ENCODE measurements at places on chromosomes 6 and 20.

DNA sequence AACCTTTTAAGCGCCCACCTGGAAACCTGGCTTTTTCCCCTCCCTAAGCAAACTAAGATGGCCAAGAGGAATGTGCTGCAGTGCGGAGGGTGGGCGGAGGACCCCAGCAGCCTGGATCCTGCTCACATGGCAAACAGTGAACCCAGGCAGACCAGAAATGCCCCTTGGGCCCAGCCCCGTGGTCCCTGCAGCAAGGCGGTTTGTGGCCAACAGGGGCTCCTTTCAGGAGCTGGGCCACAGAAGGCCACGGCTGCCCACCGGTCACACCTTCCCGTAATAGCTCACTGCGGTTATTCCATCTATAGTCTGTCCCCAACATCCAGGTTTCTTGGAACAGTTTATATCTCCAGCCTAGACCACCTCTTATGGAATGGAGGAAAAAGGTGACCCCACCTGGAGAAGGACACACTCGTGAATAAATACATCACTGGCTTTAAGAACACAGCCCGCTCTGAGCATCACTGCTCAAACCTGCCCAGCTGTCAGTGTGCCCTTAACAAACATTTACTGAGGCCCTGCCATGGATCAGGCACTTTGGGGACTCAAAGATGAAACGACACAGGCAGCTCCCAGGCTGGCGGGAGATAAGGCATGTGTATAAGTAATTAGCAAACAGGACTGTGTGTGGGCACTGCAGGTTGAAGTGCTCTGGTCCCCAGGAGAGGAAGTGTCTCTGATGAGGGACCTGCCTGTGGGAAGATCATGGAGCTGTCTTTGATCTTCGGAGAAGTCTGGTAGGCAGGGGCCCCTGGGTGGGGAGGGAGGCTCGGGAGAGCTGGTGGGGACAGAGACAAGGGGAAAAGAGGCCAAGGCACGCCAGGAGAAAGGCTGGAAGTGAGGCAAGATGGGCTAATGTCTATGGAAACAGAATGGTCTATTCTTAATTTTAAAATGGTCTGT is 3.2 kb upstream of the TUBB1 start:
- no peak for DNase-seq

DNA sequence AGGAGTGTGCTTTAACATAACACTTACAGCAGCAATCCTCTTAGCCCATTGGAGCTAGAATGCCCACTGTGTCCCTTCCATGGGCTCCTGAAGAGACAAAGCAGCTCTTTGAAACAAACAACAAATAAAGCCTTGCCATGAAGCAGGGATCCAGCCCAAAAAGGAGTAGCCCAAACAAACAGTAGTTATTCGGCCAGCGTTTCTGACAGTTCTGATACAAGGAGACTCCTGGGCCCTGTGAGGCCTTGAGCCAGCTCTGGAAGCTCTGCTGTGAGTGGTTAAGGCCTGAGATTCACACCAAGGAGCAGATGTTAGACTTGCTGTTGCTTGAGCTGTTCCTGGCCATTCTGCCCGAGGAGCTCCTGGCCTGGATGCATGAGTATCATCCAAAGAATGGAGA is 16.9 kb upstream of the ZSCAN16 start:
- DNase-seq = no peak

DNA sequence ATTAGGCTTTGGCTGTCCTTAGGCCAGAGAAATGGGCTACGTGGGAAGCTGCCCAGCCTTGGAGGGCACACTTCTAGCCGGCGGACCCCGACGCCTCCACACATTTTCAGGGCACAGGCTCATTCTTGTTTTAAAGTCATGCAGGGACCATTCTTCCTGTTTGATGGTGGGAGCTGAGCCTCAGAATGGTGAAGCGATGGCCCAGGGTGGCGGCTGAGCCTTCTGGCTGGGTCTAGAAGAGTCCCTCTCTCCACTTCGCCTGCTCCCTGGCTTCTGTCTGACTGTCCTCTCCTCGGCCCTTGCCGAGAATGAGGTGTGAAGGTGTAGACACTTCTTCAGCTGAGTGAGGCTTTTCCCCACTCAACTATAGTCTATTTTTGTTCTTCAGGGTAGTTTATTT is 114.4 kb downstream of the SULF2 start:
- DNase-seq = no peak

- DNase-seq = no peak
Observed at GRCh38 chr6:6663421-6664135, 75.1 kb downstream of the LY86 start.

GRCh38 chr6:4553387-4553786 is 222.8 kb upstream of the CDYL start:
- DNase-seq = no peak

DNA sequence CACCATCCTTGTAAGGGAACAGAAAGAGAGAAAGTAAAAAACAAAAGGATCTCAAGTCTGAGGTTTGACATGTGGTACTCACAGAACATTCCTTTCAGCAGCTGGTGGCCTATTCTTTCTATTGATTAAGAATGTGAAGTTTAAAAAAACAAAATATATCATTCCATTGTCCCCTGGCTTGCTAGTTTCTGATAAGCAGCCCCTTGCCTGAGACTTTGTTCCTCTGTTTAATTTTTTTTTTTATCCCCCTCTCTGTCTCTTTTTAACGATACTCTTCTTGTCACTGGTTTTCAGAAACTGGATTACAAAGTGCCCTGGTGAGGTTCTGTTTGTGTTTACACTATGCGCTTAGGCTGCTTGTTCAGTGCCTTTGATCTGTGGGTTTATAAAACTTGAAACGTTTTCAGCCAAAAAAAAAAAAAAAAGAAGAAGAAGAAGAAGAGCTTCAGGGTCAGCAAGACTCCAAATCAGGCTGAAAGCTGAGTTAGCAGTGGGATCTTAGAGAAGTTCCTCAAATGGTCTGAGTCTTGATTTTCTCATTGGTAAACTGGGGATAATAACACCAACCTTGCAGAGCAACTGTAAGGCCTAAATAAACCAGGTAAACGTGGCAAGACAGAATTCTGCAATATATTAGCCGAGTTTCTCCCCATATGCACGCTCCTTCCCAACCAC is 45.1 kb upstream of the SLC22A23 start:
- no peak for DNase-seq

DNA sequence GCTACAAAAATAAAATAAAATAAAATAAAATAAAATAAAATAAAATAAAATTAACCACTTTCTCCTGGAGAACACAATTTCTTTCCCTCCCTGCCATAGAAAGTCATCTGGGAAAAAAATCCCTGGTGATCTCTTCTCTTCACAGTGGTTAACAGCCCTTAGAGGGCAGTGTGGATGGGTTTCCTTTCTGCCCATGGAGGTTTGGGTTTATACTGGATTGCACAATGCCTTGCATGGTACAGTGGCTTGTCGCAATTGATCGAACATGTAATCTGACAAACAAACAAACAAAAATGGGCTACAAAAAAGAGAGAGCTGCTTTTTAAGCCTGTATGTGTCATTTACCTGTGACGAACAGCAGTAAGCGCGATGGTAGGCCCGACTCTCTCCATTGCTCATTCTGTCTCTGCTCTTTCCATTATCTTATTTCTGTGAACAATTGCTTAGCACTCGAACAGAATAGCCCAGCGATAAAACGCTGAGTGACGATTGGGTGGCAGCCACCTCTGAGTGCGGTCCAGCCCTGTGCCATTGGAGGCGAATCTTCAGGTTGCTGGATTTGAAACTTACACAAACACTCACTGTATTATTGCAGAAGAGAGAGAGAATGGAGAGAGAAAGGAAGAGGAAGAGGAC is 166.1 kb downstream of the CD83 start:
- no peak for DNase-seq

- DNase-seq = no peak
Observed at GRCh38 chr20:29689411-29690225, 1567.8 kb upstream of the DEFB115 start.

- no peak for DNase-seq
Observed at GRCh38 chr6:1312473-1313367, 822 bp downstream of the FOXQ1 start.

GRCh38 chr6:113691260-113691656 is 165.9 kb upstream of the MARCKS start:
- no peak for DNase-seq

DNA sequence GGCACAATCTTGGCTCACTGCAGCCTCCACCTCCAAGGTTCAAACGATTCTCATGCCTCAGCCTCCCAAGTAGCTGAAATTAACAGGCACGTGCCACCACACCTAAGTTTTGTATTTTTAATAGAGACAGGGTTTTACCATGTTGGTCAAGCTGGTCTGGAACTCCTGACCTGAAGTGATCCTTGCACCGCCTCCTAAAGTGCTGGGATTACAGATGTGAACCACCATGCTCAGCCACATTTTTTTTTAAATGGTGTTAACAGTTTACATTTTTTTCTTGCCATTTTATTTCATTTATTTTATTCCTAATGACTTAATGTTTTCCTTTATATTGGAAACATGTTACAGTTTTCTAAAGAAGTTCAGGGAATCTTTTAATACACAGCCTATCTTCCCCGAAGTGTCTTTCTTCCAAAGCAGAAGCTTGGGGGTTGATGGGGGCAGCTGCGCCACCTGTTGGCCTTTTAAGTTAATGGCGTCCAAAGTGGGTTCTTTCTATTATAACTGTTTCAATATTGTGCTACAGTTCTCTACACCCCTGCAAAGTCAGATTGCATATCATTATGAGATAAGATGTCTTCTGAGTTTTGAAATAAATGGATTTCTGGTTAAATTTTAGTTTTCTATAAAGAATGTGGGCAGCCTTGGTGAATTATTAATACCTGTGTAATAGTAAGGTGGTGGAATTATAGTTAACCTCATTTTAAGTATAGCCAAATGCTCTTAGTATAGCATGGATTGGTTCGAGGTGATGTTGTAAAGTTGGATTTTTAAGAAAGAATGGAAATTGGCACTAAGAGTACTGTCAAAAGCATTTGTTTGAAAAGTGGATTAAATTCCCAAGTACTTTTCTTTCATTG is 42.0 kb upstream of the PLCG1 start:
- no peak for DNase-seq

DNA sequence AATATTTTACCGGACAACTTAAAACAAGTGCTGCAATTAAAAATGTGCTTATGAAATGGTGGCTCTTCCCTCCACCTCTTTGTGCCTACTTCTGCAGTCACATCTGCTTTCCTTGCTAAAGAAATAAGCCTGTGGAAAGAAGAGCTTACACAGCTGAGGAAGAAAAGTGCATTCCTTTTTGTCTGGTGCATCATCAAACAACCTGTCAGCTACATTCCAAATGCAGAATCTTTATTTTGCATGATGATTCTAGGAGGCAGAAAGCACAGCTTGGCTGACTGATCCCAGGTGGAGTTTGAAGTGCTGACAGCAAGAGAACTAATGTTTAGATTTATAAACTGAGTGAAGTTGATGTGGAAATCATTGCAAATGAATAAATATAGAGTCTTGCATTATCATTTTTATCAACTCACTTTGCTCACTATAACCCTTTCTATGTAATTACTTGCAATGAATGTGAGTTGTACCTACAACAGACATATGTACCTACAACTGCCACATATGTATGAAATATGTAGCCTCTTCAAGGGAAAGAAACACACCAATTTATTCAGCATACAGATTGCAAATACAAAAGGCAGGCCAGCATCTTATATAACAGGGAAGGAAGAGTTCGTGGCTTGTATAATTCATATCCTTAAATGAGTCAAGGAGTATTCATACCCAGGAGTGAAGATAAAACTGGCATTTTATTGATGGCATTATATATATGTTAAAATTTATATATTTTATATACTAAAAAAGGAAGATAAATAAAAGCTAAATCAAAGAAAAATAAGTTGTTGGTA is 223.4 kb upstream of the MCHR2 start:
- no peak for DNase-seq

- DNase-seq = no peak
Observed at GRCh38 chr6:151679081-151679480, 128.4 kb upstream of the ESR1 start.

DNA sequence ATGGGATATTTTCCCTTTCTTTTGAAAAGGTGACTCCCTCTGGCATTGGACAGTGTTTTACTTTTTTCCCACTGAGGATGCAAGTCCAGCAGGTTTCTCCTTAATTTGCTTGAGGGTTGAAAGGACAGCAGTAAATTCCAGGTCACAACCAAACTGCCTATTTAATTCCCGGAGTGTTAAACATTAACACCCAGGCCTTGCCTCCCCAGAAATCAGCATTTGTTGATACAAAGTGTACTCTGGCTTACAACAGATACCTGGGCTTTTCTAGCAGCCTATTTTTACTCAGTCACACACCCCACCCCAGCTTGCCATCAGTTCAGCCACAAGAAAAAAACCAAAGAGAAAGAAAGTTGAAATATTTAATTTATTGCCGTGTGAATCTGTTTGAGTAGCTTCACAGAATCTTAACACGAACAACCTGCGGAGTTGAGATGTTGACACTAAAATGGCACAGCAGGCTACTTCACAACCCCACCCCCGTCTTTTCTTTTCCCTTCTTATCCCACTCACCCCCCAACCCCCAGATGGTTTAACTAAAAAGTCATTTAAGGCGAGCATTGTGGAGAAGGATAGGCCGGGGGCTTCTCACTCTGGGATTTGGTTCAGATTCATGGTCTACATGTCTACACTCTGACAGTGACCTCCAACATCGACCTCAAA is 45.7 kb downstream of the MYLIP start:
- DNase-seq = no peak

GRCh38 chr6:161400671-161401070 is 126.8 kb upstream of the AGPAT4 start:
- no peak for DNase-seq

- DNase-seq = no peak
Observed at GRCh38 chr20:64279826-64280459, 24.4 kb downstream of the PCMTD2 start.

- DNase-seq = no peak
Observed at GRCh38 chr6:168164462-168165061, 85.5 kb upstream of the FRMD1 start.

GRCh38 chr20:64064145-64064698 is 1.2 kb downstream of the TCEA2 start:
- no peak for DNase-seq

DNA sequence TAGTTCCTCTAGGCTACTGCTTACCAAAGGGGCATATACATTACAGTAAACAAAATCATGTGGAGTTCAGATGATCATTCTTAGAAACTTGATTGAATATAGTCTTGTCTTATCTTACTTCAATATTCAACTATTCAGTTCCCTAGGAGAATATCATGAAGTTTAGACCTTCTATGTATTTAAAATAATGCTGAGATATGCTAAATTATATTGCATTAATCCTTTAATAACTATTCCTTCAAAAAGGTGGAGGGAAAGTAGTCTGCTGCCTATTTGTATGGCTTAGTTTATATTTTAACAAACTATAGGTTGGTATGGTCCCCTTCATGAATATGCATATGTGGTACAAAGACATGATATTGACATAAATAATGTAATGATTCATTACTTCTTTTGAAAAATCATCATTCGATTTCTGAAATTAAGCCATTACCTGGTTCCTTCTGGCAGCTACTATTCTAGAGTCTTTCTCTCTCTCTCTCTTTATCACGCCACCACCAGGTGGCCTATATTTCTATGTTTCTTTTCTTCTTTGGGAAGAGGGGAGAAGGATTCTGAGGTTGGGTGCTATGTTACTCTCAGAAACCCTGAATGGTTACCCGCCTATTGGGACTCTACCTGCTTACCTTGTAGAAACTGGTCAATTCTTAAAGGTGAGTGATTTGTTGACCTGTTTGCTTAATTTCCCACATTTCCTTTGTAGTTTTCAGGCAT is 855.8 kb downstream of the HACE1 start:
- DNase-seq = no peak
